Hematopoietic multipotent progenitor cell treated with erythropoietin and hydrocortisone succinate and interleukin-3 and kit ligand, for 17 days (in vitro differentiated cells): ENCODE measurements at places on chromosomes 6 and 20.

DNA sequence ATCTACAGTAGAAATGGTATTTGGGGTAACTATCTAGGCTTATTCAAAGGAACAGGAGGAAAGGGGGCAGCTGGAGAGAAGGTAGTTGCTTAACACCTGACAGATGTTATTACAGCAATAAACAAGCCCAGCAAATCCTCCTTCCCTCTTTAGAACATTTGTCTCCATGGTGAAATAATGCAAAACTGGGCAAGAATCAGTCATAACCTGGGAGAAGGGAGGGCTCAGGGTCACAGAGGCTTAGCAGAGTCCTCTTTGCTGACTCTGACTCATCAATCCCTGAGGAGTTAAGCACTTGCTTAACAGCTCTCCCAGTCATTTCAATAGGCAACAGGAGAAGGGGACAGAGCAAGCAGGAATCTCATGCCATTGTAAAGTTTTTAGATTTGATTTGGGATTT lies 230.3 kb downstream of the IBTK start:
- DNase-seq = no peak

DNA sequence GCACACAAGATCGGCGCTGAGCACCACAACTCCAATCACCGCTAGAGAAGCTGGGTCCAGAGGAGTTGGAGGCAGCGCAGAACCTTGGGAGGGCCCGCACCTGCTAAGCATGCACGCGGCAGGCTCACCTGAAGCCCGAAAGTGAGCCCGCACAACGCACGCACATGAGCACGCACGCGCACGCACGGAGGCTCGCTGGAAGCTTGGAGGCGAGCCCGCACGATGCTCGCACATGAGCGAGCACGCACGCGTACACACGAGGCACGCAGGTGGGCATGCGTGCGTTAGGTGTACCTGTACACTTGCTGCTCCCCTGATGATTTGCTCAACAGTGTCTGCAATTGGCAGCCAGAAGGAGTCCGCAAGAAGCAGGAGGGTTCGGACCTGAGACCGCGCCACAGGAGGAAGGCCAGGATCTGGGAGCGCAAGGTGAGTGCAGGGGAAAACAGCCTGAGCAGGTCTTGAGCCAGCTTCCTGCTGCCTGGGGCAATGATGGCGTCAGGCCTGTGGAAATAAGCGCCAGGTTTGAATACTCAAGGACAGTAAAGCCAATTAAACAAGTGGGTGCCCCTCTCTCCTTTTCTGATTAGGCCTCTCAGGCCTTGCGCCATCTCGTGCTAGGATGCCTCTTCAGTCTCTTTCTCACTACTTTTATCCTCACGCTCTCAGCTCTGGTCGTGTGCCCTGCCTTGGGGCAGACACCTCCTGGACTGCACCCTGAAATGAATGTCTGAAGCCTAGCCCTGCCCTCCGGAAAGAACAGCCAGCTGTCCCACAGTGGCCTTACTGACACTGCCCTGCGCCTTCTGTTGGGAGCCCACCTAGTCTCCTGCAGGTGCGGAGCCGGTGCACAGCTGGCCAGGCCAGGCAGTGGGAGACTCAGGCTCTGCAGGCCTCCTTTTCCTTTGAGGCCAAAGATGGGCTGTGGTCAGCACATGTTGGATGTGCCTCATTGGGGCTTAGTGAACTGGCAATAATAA lies 340.4 kb downstream of the CDC5L start:
- no peak for DNase-seq

- DNase-seq = no peak
These were observed 14.6 kb upstream of the CDK5RAP1 start for GRCh38 chr20:33415948-33416347.

DNA sequence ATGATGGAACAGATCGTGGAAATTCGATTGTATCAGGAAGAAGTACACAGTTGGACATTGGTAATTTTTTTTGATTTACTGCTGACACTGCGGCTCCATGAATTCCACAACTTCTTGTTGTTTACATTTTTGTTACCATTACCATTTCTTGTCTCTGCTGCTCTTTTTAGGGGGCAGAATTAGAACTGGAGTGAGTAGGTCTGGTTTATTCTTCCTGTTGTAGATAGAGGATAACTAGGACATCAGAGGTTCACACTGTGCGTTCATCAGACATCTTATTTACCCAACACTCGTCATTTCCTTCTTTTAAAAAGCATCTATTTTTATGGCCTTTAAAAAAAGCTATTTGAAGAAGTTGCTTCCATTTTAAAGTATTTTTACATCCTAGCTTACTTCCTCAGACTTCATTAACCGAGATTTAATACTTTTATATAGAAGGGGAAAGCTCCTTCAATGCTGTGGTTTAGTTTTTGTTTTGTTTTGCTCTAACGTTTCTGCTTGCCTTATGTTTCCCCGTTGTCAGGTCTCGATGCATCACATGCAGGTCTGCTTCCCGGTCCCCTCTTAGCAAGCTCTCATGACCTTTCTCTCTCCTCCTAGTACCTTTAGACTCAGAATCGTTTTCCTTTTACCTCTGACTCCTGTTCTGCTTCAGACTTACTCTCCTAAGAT lies 139.1 kb downstream of the ARID1B start:
- no peak for DNase-seq

DNA sequence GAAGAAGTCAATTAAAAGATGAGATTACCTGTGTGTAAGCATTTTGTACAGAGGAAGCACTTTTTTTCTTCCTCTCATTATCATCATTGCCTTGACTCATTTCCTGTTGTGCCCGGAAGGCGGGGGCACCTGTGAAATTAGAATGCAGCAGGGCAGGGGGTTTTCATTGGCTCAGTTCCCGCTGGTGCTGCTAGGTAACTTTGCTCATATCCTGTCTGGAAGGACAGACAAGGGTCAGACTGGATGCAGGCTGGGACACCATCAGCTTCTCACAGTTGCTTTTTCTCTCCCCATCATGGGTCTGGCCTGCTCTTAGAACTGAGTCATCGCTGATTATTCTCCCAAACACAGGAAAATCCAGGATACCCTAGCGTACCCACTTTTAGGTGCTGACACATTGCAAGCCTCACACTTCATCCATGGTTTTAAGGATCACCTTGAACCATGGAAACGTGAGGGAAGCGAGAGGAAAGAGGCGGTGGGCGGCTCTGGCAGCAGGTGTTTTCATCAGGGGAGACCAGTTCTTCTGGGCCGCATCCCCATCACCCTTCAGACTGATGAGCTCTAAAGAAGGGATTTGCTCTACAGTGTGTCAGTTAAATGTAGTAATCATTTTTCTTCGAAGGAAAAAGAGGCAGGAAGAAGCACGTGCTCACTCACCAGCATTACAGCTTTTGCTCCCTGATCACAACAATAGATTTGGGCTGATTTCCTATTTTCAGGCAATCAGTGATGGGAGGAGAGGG lies 195.7 kb upstream of the SASH1 start:
- no peak for DNase-seq

- DNase-seq = no peak
These were observed 312.4 kb downstream of the UTRN start for GRCh38 chr6:144597511-144597910.

- no peak for DNase-seq
These were observed 12.3 kb upstream of the CFAP206 start for GRCh38 chr6:87395431-87395830.

DNA sequence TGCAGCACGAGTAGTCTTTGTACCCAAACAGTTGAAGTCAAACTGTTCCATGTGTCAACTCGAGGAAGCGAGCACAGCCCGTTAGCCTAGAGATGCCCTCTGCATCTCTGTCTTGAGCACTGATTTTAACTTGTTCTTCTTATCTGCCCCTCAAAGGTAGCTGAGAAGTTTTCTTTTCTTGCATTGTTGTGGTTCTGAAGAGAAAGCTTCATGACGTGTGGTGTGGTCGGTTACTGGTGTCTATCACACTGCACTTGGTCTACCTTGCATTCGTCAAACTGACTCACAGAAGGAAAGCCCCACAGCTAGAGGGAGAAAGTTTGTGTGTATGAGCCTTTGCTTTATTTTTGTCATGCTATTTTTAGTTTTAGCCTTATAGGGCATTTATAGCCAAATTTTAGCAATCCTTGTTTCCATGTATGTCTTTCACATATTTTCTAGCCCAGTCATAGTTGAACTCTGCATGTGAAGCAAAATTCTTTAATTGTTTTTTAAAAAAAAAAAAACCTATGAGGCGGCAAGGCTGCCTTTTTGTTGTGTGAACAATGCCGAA lies 115.1 kb downstream of the JAG1 start:
- no peak for DNase-seq

- no peak for DNase-seq
These were observed 2.0 kb downstream of the SPAG4 start for GRCh38 chr20:35617397-35618262.

DNA sequence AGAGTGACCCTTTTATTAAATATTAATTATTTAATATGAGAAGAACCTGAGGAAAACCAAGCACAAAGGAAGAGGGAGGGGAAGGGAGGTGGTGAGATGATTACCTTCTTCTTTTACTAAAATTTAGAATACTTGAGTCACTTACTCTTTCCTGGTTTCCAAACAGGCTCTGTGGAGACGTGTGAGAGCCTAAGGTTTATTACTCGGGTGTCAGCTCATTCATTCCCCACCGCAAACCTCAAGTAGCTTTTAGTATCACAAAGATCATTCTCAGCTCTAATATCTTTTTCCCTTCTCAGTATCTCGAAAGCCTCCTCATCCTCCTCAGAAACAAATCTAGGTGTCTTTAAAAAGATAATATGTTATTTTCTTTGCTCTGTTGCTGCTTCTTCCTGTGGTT lies 497.2 kb upstream of the JARID2 start:
- DNase-seq = no peak

- DNase-seq = no peak
These were observed 467.4 kb downstream of the CDC5L start for GRCh38 chr6:44854712-44855443.

DNA sequence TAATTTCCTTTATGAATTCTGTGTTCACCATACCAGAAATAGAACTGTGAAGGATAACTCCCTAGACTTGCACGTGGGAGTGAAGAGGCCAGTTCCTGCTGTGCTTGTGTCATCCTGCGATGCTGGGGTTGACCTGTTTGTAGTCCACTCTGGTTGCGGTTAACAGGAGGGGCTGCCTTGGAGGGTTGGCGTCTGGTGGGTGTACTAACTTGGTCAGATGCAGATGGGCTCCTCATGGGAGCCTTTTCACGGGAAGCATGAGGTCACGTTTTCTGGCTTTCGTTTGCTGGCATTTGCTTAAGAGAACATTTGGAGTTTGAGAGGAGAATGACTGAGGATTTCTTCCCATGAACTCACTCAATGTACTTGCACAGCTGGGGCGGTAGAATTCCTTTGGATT lies 41.2 kb downstream of the IGF2R start:
- no peak for DNase-seq

GRCh38 chr20:45044084-45044573 lies 56.8 kb downstream of the KCNS1 start:
- DNase-seq = peak; percentile 71

- no peak for DNase-seq
These were observed 645.9 kb downstream of the HTR1B start for GRCh38 chr6:76817429-76817828.

DNA sequence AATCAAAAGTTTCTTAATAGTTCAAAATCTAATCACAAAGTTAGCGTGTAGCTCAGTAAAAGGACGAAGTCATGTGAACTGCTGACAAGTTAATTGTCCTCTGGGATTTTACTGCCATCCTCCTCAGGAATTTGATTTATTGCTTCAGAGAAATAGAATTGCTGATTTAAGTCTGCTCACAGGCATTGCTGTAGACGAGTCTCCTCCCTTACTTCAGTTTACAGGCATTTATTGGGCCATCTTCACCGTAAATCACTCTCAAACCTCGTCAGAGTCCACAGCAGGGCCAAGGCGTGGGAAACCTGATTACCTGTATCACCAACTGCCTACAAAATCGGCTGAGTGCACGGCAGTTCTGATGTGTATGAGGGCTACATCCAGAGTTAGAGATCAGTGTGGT lies 119.1 kb upstream of the PDE10A start:
- DNase-seq = no peak

DNA sequence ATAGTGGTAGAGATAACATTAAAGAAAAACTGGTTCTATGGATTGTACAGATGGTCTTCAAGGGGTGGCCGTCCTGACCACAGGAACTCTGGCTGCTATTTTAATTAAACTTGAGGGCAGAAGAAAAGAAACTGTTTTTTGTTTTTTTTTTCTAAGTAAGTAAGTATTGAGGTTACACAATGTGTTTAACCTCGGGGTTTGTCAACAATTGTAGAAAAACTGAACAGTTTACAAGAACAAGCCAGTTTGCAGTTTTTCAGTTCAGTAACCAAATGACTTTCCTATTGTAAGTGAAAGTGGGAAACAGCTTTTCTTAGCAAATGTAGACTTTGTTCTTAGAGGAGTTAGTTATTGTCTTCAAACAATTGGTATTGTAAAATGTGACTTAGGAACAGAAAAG lies 77.0 kb downstream of the PLCB1 start:
- DNase-seq = no peak

GRCh38 chr6:113848811-113849210 lies 8.3 kb upstream of the MARCKS start:
- no peak for DNase-seq

- no peak for DNase-seq
These were observed 3.4 kb upstream of the ZNF217 start for GRCh38 chr20:53597030-53597482.

DNA sequence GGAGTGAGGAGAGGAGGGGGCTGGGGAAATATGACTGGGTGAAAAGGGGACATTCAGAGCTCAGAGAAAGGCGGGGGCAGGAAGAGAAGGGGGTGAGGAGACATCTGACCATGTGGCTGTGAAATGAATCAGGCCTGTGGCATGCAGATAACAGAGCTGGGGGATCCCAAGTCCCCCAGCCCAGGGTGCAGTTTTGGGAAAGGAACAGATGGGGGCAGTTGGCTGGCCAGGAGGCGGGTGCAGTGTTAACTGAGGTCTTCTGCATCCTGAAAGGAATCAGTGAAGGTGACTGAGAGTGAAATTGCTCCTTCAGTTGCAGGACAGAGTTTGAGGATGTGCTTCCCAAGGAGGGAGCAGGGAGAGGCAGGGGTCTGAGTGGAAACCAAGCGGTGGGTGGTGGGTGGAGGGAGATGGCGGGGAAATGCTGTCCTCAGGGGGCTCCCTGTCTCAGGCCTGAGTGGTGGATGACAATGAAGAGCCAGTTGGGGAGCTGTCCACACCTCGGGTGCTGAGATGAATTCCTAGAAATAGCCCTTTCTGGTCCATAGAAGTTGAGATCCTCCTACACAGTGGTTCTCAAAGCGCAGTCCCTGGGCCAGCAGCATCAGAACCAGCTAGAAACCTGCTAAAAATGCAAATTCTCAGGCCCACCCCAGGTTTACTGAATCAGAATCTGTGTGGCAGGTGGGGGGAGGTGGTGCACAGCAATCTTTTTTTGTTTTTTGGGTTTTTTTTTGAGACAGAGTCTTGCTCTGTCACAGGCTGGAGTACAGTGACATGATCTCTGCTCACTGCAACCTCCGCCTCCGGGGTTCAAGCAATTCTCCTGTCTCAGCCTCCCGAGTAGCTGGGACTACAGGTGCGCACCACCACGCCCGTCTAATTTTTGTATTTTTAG lies 26.0 kb upstream of the CCDC167 start:
- no peak for DNase-seq
